ENCODE measurements at places on chromosomes 1 and 21.

DNA sequence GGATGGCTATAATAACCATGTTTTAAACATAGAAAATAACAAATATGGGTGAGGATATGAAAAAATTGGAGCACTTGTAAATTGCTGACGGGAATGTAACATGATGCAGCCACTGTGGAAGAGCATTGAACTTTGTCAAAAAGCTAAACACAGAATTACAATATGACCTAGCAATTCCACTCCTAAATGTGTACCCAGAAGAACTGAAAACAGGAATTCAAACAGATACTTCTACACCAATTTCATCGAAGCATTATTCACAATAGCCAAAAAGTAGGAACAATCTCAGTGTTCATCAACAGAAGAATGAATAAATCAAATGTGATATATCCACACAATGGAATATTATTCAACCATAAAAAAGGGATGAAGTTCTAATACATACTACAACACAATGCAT is 32.7 kb upstream of the COA6 start:
- no peak for DNase-seq

DNA sequence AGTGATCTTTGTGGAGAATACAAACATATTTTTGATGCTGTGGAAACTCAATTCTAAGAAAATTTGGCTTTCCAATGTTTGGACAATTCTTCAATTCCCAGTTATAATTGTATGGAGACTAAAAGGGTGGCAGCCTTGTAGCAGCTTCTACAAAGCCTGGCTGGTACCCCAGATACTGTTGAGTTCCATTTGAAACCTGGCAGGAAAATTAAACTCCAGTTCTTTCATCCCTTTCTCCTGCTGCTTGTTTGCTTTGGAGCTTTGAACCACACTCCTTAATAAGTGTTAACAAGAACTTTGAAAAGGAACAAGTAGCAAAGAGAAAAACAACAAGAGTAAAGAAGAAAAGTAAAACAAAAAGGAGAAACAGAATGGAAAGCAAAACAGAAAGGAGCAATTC is 172.6 kb upstream of the ADAMTS5 start:
- DNase-seq, result no peak

DNA sequence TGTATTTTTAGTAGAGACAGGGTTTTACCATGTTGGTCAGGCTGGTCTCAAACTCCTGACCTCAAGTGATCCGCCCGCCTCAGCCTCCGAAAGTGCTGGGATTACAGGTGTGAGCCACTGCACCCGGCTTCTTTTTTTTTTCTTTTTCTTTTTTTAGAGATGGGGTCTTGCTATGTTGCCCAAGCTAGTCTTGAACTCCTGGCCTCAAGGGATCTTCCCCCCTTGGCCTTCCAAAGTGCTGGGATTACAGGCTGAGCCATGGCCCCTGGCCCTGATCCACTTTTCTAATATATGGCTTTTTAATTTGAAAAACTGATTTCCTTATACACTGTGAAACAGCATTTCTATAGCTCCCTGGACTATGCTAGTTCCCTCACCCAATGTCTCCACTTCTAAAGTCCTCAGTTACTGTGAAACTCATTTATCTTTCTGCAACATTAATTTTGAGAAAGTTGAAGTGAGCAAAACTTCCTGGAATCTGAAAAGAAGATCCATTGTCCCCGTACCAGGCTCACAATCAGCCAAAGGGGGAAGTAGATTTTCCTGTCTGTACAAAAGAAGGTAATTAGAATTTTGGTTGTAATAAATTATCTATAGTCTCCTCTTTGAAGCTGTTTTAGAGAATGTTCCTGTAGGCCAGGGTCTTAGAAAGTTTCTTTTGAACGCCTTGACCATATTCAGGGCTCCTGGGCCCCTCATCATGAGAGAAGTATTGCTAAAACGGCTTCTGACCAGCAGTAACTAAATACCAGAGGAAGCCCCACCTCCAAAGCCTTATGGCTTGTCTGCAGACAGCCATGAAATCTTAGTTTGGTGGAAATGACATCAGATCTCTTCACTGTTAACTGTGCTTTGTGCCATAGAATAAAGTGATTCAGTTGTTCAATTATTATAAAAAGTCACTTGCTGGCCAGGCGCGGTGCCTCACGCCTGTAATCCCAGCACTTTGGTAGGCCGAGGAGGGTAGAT is 34.9 kb downstream of the DEGS1 start:
- no peak for DNase-seq

GRCh38 chr1:198498103-198498385 is 42.4 kb downstream of the ATP6V1G3 start:
- no peak for DNase-seq

DNA sequence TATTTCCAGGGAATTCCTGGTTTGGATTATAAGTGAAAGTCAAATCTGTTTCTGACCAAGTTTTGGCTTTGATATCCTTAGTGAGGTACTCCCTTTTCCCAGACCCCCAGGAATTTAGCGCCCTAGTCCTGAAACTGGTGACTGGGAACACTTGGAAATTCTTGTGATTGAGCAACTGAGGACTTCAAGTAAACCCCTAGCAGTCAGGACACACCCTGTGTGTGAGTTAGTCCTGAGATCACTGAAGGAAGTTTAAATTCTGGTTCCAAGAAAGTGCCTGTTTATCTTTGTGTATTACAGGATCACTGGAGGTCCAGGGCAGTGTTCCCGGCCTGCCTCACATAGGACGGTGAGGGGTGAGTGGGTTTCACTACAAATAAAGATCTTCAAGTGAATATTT is 95.1 kb upstream of the F3 start:
- DNase-seq, result no peak

GRCh38 chr1:242219298-242219901 is 220.5 kb upstream of the MAP1LC3C start:
- DNase-seq, result no peak

- DNase-seq, result no peak
Measured at GRCh38 chr1:9066945-9067807, 2.3 kb downstream of the SLC2A5 start.

- DNase-seq, result no peak
Measured at GRCh38 chr1:45455162-45455561, 35.8 kb downstream of the TESK2 start.

DNA sequence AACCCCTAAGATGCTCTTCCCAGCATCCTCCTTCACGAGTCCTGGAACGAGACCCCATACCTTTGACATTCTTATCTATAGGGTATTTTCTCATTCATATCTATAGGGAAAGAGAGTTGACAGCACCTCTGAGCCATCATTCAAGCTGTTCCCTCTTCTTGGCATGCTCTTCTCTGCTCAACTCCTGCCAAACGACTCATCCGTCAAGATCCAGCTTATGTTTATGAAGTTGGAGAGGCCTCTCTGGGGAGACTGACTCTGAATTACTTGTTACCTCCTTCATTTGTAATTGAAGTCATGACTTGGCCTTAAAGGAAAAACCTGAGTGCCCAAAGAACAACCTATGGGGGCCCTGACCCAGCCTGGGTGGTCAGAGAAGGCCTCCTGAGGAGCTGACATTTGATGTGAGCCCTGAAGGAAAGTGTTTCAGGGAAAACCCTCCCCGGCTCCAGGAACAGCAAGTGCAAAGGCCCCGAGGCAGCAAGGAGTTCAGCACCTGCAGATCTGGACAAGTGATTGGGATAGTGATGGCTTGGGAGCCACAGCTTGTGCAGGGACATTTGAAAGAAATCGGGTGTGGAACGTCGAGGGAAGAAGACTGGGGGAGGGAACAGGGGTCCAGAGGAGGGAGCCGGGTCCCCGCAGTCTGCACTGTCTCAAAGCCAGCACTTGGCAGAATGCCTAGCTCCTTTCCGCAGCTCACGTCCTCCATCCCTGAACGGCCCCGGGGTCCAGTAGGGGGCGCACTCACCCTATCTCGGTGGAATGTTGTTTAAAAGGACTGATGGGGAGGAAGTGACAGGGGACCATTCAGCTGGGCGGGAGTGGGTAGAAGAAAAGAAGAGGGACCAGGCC is 14.0 kb upstream of the CDA start:
- DNase-seq, result peak; percentile 64

- no peak for DNase-seq
Measured at GRCh38 chr1:39866767-39867166, 16.5 kb downstream of the TRIT1 start.

- no peak for DNase-seq
Measured at GRCh38 chr21:19864476-19864875, 1133.7 kb upstream of the NCAM2 start.

GRCh38 chr21:42690586-42690985 is 37.2 kb downstream of the PDE9A start:
- no peak for DNase-seq

- no peak for DNase-seq
Measured at GRCh38 chr1:13948396-13948795, 248.4 kb downstream of the PRDM2 start.
